SW 1271 (cell line): ENCODE measurements at places on chromosomes 16 and 17.

- no peak for DNase-seq
These were observed 2.0 kb upstream of the MGAT5B start for GRCh38 chr17:76866203-76866602.

- DNase-seq: no peak
These were observed 84.9 kb downstream of the NPIPB11 start for GRCh38 chr16:29321585-29321984.

DNA sequence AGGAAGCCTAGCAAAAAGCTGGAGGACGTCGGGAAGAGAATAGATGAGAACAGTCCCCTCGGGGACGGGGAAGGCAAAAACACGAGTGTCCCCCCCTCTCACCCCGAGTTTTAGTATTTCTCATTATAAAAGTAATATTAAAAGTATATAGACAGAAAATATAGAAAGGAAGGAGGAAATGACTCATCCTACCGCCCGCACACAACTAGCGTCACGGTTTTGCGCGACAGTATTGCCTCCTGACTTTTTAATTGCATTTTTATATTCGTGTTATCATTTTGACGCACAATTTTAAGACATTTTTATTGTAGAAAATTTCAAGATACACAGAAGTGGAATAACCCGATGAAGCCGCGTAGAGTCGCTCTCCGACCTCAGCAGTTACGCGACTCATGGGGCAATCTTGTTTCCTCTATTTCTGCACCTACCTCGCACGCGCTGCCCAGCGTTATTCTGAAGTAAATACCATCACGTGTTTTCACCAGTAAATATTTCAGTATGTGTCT, 652 bp upstream of the SLC25A19 start:
- peak; percentile 62 for DNase-seq

DNA sequence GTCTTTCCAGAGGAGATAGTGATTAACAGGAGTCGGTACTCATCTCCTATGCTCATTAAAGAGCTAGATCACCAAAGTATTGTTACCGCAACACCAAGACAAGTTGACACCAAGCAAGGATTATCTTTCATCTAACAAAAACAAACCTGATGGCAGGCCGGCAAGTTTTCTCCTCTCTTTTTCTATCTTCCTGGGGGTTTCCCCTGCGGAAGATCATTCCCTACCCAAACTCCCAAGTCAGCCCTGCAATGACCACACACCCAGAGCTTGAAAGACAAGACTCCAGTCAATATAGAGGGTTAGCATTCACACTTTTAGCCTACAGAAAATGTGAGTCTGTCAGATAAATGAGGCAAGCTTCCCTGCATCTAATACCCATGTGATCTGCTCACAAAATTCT, 312.1 kb downstream of the SOX9 start:
- DNase-seq: no peak

- DNase-seq: peak; percentile 77
These were observed 28.1 kb upstream of the PECAM1 start for GRCh38 chr17:64418506-64419339.

DNA sequence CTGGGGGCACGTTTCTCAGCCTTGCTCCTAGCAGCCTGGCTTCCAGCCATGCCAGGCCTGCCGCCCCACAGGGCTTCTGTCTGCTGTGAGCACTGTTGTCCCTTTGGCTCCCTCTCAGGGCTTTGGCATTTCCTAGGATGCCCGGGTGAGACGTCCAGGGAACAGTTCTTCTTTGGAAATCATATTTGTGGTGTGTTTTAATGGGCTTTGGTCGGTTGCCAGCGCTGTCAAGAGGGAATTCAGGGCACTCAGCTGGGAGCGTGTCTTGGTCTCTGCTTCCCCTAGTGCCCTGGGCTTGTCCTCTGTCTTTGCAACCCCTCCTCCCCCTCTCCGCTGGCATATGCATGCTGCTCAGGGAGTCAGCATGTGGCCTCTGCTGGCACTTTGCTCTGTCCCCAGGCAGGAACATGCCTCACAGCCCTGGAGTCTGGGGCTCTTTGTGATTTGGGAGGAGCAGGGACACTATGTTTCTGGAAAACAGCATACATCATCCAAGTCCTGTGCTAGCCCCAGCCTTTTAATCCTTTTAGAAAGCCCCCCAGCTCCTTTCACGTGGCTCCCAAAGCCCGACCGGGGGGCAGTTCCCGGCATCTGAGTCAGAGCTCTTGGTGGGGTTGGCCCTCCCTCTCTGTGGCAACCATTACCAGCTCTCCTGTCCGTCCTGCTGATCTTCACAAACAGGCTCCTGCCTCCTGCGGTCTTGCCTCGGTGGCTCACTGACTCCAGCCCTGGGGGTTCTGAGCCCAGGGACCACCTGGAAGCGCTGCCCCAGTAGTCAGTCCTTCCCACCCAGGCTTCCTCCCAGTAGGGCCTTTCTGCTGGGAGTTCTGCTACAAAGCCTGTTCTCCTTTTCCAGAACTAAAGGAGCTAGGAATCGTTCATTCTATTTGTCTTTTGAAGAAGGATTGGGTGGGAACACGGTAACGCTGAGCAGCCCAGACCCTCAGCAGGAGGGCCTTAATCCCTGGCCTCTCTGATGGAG, 26.7 kb downstream of the SAP30BP start:
- peak; percentile 96 for DNase-seq

DNA sequence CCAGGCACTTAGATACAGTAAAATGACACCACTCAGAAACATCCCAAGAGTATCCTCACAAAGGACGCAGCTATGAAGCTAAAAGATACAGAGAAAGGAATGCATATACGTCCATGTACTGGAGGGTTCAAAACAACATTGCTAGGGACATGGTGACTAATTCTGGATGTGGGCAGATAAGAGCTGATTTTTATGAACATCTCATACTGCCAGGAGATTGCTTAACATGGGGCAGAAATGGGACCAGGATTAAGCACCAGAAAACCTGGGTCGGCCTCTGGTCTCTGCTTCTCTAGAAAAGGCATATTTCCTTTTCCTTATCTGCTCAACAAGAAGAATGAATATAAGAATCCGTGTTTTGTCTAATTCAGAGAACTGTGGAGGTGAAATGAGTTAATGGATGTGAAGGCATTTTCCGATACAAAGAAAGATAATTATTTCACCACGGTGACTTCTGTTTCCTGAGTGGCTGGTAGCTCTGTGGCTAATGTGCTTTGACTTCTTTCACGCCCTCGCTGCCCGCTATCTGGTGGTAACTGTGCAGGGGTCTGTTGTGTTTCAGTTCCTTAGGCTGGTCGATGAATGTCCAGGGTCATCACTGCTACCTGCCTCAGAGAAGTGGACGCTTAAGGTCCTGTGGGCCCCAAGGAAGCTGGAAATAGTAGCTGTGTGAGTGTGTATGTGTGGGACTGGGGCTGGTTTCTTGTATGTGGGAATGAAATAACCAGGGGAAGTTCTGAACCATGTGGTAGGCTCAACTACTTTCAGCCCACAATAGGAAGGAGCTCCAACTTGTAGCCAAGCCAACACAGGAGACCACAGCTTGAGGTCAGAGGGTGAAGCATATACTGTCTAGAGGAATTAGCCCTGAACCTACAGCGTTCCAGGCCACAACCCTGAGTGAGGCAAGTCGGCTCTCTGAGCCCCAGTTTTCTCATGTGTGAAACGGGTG, 15.8 kb upstream of the CCL5 start:
- no peak for DNase-seq

- no peak for DNase-seq
These were observed 30.5 kb downstream of the ETV4 start for GRCh38 chr17:43515656-43516055.

DNA sequence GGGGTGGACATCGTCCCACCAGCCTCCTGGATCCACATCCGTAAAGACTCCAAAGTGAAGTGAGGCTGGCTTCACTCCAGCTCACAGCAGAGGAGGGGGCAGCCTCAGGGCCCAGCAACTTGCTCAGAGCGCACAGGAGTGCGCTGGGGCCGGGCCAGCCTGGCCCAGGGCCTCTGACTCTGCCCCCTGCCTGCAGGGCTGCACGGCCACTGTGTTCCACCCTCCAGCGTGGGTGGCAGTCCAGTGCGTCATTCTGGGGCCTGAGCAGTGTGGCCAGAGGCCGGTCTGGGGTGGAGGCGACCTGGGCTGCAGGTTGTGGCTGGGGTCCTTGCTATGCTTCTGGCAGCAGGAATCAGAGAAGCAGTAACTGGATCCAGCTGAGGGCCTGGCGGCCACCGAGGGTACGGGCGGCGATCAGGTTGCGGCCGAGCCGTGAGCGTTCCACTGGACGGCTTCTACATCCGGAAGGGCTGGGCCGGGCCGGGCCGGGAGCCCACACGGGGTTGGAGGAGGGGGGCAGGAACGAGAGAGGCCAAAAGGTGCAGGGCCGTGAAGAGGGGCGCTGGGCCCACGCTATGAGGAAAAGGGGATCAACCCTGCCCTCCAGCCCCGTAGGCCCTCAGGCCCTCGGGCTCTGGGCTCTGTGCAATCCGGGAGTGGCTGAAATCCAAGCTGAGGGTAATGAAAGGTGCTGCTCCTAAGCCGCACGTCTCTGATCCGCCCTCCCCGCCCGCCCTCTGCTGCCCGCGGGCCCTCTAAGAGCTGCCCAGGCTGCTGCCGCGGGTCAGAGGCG, at the start of gene FSCN2:
FSCN2 (plus strand) TSS at position 787 of the 793 bp plus-strand sequence. CDS start 155 bp downstream, outside the sequence.
- DNase-seq: no peak

DNA sequence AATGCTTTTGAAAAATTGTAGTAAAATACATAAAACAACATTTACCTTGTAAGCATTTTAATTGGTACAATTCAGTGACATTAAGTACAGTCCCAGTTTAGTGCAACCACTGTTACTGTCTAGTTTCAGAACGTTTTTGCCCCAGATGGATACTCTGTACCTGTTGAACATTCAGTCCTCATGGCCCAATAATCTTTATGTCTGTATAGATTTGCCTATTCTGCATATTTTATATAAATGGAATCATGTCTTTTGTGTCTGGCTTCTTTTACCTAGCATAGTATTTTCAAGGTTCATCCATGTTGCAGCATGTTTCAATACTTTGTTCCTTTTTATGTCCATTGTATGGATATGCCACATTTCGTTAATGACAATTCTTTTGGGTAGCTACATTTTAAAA, 37.2 kb downstream of the TENT4B start:
- no peak for DNase-seq

DNA sequence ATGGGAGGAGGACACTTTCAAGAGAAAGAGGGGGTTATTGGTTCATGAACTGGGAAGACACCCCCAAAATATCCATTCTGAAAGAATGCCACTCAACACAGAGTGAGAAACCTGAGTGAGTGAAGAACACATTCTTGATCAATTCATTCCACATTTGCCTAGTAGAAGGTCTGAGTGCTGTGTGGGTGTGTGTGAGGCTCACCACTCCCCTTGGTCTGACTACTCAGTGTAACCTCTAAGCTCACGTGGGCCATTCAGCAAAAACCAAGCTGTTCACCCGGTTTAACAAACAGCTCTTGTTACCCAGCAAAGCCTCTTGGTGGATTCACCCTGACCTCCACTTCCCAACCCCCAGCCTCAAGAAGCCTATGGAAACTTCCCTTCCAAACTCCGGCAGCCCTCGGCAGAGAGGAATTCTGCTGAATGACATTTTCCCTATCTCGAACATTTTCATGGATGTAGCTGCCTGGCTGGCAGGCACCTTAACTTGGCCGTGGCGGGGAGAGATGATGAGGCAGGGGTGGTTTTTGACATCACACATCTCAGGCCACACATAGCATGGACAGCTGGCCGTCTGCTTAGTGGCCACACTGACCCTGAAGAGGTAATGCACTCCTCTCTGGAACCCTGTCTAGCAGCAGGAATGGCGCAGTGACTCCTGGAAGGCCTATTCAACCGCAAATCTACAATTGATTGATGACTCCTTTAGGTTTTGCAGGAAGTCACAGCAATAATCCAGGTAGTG, 11.6 kb downstream of the ST6GALNAC1 start:
- no peak for DNase-seq

DNA sequence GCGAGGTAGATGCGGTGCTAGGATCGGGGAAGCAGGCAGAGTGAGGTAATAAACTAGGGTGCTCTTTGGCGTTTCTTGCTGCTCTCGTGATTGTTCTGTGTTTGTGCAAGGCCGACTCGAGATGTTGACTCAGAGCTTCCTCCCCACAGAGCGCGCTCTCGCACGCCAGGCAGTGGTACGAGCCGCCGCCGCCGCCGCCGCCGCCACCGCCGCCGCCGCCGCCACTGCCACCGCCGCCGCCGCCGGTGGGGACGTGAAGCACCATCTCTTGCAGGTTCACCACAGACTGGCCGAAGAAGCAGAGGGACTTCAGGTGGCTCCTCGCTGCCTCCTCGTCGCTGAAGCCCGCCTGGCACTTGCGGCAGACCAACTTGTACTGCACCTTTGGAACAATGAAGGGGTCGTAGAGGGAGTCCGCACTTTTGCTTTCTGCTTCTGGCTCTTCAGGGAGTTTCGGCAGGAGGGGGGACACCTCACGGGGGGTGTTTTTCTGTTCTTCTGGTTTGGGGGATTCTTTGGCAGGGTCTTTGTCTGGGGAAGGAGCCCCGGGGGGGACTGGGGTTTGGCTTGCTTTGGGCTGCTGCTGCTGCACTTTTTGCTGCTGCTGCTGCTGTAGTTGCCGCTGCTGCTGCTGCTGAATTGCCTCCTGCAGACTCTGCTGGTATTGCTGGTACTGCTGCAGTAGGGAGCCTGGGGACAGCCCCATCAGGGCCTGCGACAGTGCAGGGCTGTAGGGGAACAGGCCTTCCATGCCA, 260.2 kb downstream of the ZFHX3 start:
- DNase-seq: no peak

- DNase-seq: no peak
These were observed 1.7 kb downstream of the CDH5 start for GRCh38 chr16:66367968-66368891.

DNA sequence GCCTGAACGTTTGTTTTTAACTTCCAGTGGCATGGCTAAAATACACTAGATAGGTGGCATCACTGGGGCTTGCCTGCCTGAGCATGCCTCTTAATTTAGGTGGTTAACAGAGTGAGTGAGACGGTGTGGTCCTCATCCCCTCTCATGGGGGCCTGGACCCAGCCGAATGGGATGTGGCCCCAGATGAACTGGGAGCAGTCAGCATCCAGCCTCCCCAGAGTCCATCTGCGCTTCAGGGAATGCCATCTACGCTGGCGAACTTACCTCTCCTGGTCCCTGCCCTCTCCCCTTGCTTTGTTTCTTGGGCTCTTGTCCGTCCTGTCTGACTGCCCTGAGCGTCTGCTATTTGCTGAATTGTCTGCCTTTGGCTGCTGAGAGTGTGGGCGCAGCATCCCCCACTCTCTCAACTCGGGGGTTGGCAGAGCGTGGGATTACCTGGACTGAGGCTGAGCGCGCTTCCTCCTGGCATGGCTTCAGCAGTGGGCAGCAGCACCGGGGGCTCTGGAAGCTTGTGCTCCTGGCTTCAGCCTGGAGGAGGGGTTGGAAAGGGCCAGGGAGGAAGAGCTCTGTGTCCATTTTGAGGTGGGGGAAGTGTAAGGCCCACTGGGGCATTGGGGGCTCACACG, 2.1 kb downstream of the RAB40C start:
- no peak for DNase-seq
